ENCODE measurements at places on chromosomes 11 and 22. TPM values are rescaled to one million over a fixed set of nuclear protein-coding genes. Genes with fewer than 3 reads are reported as not detected.

OR51B4 gene
- total RNA-seq, result not detected

TSSK2 gene
- not detected for total RNA-seq

SERGEF gene
- total RNA-seq, result 16.5 TPM

MIOX gene
- total RNA-seq, result not detected

Measured in A549 treated with GW870086 at 1 μM for 4 hours (cell line).